ENCODE measurements at places on chromosomes 4 and X.

- no peak for DNase-seq
These were observed 142.5 kb downstream of the CXXC4 start for GRCh38 chr4:104352211-104352610.

GRCh38 chrX:15430584-15430983, 46.4 kb upstream of the VEGFD start:
- no peak for DNase-seq

DNA sequence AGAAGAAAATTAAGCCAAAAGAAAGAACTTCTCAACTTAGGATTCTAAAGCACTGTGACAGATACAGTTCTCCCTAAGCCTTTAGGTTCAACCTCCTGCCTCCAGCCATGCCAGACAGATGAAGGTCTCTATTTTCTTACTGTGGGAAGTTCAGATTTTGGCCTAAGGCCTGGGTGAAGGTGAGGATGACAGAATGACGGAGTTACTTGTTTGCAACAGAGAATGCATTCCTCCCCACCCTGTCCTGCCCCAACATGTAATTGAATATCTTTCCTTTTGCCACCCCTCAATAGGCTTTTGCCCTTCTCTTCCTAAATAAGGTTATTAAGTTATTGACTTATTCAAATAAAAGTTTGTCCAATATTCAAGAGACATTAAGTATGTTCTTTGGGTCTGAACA, 25.6 kb downstream of the SLC16A2 start:
- no peak for DNase-seq

DNA sequence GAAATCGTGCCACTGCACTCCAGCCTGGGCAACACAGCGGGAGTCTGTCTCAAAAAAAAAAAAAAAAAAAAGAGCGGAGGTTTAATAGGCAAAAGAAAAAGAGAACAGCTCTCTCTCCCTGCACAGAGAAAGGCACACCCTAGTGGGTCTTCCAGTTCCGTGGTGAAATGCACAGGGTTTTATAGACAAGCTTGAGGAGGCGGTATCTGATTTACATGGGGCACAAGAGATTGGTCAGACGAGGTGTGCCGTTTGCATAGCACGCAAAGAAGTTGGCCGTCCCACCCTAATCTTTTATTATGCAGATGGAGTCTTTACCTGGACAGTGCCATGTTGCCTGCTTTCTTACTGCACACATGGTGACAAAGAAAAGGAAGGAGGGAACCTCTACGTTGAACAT, 33.5 kb upstream of the REST start:
- no peak for DNase-seq

DNA sequence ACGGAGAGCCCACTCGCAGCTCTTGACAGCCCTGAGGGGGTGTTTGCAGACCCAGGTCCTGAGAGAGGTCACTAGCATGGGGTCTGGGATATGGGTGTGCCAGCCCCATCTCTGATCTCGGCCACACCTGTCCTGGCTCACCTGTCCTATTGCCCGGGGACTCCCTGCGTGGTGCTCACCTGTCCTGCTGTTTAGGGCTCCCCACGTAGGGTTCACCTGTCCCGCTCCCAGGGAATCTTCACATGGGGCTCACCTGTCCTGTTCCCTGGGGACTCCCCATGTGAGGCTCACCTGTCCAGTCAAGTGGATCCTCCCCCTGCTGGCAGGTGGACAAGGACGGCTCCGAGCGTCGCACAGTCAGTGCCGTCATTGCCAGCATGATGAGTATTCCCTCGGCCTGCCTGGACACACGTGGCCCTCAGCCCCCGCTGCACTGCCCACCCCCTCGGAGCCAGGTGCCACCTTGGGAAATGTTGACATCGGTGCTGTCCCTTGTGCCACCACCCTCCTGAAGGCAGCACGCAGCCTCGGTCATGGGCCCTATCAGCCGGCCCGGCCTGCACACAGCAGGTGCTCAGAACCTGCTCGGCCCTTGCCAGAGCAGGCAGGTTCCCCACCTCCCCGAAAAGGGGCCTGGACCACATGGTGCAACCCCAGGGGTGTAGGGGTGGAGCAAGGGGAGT, 6.3 kb downstream of the SLC49A3 start:
- DNase-seq: peak; percentile 3

- DNase-seq: no peak
These were observed 32.2 kb downstream of the PSAPL1 start for GRCh38 chr4:7402526-7402925.

- no peak for DNase-seq
These were observed 252.6 kb downstream of the TENM3 start for GRCh38 chr4:182495645-182496385.

GRCh38 chr4:161813889-161814288, 349.9 kb downstream of the FSTL5 start:
- DNase-seq: no peak

GRCh38 chr4:63211375-63211774, 1197.9 kb downstream of the TECRL start:
- no peak for DNase-seq

- DNase-seq: no peak
These were observed 15.1 kb downstream of the PRIMPOL start for GRCh38 chr4:184664445-184665210.

- no peak for DNase-seq
These were observed 88.5 kb downstream of the ACTRT1 start for GRCh38 chrX:127963696-127964095.

GRCh38 chrX:45758319-45758718, 557.6 kb upstream of the DIPK2B start:
- peak; percentile 82 for DNase-seq

- DNase-seq: no peak
These were observed 305.4 kb downstream of the IDS start for GRCh38 chrX:149199734-149200133.

DNA sequence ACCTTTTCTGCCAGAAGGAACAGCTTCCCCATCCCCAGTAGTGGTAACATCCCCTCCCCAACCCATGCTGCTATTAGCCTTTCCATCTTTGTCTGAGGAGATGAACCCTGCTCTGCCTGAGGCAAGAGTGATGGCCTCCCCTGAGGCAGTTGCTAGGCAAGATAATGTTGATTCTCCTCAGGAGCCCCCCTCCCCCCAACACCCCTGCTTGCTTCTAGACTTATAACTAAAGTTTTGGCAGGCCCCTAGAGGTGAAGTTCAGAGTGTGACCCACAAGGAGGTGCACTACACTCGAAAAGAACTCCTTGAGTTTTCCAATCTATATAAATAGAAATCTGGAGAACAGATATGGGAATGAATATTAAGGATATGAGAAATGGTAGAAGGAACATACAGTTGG, 962.5 kb downstream of the ADGRL3 start:
- DNase-seq: no peak

GRCh38 chrX:13254076-13254785, 65.6 kb downstream of the ATXN3L start:
- peak; percentile 17 for DNase-seq

DNA sequence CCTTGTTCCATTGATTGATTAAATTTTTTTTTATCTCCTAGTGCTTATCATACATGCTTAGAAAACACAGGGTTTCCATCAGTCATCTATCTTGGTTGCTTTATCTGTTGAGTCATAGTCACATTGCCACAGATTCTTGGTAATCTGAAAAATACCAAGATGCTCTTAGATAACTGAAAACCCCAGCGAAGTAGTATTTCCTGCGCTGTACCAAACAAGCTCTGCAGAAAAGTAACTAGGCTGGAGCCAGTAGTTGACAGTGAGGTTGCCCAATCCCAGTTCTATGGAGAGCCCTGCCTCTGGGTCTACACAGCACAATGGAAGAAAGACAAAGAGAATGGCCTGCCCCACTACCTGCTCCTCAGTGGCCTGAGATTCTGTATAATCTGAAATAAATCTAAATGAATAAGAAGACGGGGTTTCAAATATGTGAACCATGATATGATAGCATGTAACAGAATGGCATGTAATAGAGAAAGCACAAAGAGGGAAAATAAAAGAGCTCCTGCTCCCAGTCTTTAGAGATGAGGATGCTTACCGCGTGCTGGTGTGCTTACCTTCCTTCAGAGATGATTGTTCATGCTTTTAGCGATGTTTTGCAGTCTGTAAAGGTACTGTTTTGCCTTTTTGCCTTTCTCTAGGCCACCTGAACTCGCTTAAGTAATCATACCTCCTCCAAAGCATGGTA, 55.3 kb upstream of the RAPGEF2 start:
- no peak for DNase-seq

DNA sequence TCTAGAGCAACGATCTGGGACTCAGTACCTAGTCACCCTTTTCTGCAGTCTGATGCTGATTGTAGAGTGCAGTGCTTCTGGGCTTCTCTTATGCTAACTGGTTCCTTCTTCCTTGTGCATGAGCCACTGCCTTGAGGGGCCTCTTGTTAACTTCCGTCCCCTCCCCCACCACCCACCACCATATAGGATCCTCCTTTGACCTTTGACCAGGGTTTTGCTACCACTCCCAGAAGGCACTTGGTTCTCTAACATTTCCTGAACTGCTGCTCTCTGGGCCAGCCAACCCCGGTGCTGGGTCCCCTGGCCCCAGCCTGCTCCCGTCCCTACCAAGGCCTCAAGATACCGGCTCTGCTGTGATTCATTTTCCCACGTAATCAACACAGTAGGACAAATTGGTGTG, 104.6 kb upstream of the KLF3 start:
- no peak for DNase-seq

DNA sequence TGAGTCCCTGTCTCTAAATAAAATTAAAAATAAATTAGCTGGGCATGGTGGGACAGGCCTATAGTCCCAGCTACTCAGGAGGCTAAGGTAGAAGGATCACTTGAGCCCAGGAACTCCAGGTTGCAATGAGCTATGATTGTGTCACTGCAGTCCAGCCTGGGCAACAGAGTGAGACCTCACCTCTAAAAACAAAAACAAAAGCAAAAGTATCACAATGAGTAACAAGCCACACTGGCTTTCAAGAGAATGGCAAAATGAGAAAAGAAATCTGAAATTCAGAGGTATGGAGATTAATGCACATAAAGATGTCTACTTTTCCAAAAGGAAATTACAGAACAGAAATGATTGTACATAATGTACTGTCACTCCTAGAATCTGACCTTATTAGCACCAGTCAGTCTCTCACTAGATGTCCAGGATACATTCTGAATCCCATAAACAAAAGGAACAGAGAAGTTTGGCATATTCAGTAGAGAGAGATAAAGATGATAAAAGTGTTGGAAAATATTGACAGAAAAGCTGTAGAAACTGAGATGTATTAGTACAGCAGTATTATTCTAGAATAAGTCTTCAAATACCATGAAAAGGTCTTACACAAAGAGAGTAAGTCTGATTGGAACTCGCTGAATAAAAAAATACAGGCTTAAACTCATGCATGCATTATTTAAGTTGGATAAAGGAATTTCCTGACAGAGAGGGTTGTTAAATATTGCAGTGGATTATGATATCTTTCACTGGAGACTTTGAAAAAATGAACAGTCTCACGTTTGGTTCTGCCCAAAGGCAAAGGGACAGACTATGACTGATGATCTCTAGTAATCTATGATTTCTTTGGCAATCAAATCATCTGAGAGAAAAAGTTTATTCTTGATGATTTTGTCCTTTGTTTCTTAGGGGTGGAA, 102.5 kb downstream of the SH3RF1 start:
- no peak for DNase-seq

DNA sequence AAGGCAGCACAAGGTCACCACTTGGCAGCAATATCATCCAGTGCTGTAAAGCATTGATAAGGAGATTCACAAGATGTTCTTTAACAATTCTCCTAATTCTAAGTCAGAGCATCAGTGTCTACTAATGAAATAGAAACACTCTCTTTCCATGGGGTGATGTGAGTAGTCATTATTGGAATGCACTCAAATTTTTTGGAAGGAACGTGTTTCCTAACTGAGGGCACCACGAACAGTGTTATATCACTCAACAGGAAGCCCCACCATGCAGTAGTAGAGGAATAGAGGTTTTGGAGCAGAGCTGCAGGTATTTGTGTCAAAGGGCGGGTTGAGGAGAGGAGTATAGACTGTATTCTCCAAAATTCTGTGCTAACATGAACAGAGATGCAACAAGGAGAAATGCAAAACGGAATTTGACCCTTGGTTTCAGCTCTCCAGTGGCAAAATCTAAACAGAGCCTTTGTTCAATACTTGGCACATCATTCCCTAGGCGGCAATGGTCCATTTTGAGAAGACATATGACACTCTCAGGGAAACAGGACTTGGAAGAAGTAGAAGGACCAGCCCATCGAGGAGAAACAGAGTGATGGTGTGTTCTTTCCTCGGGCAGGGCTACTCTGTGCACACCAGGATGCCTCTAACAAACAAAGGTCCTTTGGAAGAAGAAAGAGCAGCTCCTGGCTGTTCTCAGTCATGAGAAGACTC, 98.9 kb downstream of the CPEB2 start:
- no peak for DNase-seq

DNA sequence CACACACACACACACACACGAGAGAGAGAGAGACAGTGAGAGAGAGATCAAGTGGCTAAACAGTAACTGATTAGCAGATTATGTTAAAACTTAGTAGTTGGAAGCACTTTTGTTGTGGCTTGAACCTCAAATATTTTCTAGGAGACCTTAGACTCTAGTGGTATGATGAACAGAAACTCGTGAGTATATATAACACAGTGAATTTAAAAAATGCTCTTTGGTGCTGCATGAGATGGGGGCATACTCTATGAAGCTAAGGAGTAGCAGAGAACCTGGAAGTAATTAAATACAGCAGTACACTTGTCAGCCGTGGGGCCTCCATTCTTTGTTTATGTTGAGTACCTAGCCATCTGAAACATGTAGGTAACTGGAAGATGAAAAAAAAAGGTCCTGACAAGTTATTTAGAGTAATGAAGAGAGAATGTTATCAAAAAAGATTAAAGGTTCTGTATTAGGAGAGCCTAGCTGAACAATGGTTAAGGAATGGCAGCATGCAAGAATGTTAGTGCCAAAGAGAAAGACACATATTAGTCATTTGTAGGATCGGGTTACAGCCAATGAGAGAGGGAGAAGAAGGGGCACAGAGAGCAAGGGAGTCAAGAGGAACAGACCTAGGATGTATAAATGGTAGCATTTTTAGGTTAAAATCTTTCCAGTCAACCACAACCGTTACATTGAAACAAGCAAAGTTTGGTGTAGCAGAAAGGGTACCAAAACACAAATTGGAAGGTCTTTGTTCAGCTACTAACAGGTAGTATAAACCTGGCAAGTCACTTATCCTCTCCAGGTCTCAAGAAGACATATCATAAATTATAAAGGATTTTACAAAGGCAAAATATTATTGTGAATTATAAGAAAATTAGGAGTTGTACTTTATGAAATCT, 316.7 kb upstream of the DIPK2B start:
- peak; percentile 48 for DNase-seq

- no peak for DNase-seq
These were observed 250.0 kb upstream of the NDST3 start for GRCh38 chr4:117784266-117784665.

DNA sequence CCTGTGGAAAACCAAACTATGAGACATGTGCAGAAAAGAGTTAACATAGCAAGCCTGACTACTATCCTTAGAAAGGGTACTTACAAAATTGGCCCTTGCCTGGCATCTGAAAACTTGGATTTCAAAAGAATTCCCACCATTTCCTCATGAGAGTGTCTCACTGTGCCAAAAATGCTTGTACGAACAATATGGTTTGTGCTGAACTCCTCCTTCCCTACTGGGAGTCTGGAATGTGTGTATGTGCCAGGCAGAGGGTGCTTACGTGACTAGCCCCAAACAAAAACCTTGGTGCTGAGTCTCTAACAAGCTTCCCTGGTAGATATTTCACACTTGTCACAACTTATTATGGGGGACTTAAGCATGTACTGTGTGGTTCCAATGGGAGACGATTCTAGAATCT, 81.7 kb upstream of the GIMD1 start:
- DNase-seq: no peak

GRCh38 chrX:97315939-97316338, 432.2 kb downstream of the RPA4 start:
- peak; percentile 20 for DNase-seq

GRCh38 chr4:140523370-140523856, 555 bp upstream of the ELMOD2 start:
- no peak for DNase-seq
